ENCODE measurements at places on chromosomes 1 and 21. TPM values are rescaled to one million over a fixed set of nuclear protein-coding genes. Genes with fewer than 3 reads are reported as not detected.

- H3K4me1 ChIP-seq = no peaks in the 10 kb centered on the region
- no peaks in the 10 kb centered on the region for H3K27me3 ChIP-seq
- no peak overlapping the region for H3K4me3 ChIP-seq
- no peak overlapping the region for H3K27ac ChIP-seq
- DNase-seq = no peak
These were observed 269.2 kb upstream of the RGS18 start for GRCh38 chr1:191888996-191889622.

DNA sequence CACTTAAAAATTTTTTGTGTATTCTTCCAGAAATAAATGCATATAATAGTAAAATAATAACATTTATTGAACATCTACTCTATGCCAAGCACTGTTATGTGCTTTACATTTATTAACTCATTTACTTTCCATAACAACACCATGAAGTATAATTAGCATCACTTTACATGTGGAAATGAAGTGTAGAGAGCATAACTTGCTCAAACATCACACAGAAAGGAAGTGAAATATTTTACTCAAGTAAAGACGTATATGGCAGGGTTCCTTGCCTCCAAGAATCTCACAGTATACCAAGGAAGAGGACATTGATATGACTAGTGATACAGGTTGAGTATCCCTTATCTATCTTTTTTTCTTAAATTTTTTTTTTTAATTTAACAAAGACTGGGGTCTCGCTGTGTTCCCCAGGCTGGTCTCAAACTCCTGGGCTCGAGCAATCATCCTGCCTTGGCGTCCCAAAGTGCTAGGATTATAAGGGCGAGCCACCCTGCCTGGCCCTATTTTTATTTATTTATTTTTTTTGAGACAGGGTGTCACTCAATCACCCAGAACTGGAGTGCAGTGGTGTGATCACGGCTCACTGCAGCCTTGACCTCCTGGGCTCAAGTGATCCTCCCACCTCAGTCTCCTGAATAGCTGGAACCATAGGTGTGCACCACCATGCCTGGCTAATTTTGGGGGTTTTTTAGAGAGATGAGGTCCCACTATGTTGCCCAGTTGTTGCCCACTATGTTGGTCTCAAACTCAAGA is 7.7 kb upstream of the CLIC4 start:
- H3K27ac ChIP-seq = no peak overlapping the region
- no peaks in the 10 kb centered on the region for H3K36me3 ChIP-seq
- no peak overlapping the region for H3K4me3 ChIP-seq
- no peak for DNase-seq

- H3K4me3 ChIP-seq = no peak overlapping the region
- no peak for DNase-seq
- H3K27me3 ChIP-seq = no peaks in the 10 kb centered on the region
- no peaks in the 10 kb centered on the region for H3K36me3 ChIP-seq
- no peak overlapping the region for H3K27ac ChIP-seq
These were observed 207.3 kb downstream of the DSCAM start for GRCh38 chr21:40639616-40640194.

DNA sequence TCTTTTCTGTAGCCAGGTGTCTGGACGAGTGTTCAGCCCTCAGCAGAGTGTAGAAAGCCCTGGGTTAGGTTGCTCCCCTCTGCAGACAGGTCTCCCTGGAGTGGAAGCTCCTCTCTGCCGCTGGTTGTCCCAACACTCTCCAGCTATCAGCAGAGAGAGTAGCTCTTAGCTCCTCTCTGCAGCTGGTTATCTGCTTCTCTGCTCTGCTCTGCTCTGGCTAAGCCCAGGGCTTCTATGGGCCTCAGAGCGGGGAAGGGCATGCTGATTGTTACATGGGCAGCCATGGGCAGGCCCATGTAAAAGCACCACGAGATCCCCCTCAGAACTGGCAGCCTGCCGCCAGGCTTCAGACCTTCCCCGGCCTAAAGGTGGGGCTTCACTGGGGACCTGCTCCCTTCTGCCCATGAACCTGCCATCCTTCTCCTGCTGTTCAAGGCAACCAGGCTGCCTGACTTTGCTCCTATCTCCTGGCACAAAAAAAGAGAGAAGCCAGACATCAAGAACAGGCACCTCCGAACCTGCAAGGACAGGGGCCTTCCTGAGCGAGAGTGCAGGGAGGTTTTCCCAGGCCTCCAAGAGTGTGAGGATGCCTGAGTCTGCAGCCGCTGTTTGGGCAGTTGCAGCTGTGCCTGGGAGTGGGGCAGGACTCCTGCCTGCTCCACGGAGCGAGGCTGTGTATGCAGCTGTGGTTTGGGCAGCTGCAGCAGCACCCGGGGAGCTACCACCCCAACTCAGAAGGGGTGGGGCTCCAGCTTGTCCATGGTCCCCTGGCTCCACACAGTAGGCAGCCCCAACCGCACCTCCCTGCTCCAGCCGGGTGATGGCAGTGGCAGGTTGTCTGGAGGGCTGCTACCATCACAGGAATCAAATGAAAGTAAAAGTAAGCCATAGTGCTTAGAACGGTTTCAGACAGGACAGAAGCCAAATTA is 973.7 kb downstream of the LTN1 start:
- DNase-seq = no peak
- H3K36me3 ChIP-seq = no peaks in the 10 kb centered on the region
- H3K27ac ChIP-seq = no peak overlapping the region
- no peak overlapping the region for H3K4me3 ChIP-seq
- H3K27me3 ChIP-seq = no peaks in the 10 kb centered on the region

OR6K3 gene
- not detected for total RNA-seq

DYNLT5 gene
- not detected for total RNA-seq

HRNR gene
- total RNA-seq = not detected

CAMK1G gene
- 0.63 TPM for total RNA-seq

PRKCZ gene
- total RNA-seq = 16.8 TPM

MEGF6 gene
- total RNA-seq = 4.9 TPM
